Activated CD8-positive, alpha-beta memory T cell treated with anti-CD3 and anti-CD28 coated beads for 1 hour (primary cell): ENCODE measurements at places on chromosomes 12 and 14.

DNA sequence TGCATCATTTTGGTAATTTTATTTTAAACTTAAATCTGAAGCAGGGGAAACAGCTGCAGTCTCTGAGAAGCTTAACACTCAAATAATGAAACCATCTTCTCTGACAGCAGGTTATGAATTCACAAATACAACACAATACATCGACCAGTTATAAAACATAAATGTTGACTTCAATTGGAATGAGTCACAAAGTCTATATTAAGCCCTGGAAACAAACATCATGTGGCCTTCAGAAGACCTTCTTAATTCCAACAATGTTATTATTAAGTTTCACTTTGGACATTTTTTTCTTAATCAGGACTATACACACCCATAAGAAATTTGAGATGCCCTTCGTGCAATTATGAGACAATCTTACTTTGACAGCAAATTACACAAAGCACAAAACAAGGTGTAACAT, 68.9 kb downstream of the CEP128 start:
- no peak for DNase-seq

DNA sequence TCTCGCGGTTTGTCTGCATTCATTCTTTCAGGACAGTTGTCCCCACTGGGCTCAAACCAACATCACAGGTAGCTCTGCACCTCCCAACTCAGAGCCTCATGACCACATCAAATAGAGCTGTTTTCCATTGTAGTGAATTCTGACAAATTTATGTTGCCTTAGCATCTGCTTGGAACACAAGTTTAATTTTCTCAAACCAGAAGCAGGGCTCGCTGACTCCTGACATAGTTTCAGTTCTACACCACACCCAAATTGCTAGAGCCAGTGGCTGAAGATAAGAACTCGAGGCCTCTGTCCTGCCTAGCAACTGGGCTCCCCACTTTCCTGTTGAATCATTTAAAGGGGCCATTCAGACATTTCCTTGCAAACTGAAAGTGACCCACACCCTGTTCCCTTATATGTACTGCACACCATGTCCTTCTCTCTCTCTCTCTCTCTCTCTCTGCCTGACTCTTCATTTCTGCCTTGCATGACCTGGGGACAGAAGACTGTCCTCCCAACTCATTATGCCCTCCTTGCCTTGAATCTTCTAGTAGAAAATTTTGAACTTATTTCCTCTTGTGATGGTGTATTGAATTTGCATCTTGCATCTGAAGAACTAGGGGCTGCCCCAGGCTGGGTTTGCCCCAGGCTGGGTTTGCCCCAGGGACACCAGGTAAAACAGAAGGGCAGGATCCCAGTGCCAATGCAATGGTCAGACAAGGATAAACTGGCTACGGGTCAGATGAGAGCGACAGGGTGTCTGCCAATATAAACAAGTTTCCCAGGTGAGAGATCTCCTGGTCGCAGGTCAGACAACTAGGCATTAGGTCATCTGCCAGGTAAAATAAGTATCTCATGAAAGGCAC, 9.7 kb upstream of the WSCD2 start:
- DNase-seq, result no peak

DNA sequence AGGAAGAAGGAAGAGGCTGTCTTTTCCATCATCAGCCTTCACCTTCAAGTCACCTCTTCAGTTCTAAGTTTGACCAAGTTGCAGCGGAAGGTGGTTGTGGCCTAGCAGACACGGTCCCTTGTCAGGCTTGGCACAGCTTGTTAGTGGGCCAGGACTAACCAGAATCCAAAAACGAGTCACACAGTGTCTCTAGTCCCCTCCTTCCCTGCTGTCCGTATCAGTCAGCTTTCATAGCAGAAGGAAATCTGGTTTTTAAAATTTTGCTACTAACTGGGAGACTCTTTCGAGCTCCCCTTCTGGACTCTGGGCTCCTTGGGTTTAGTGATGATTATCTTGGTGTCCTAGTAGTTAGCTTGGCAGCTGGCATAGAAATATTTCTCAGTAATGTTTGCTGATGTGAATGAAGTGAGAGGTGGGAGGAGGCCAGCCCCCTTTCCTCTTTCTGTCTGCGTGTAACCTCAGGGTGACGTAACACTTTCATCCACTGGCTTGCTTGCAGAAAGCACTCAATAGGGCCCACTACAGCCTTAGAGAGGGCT, 3.8 kb downstream of the ETV6 start:
- no peak for DNase-seq

- DNase-seq, result no peak
Observed at GRCh38 chr14:68145036-68145435, 325.5 kb downstream of the RAD51B start.

- no peak for DNase-seq
Observed at GRCh38 chr12:72330784-72331183, 58.6 kb downstream of the TRHDE start.

- no peak for DNase-seq
Observed at GRCh38 chr12:104637604-104638003, 180.9 kb downstream of the CHST11 start.

DNA sequence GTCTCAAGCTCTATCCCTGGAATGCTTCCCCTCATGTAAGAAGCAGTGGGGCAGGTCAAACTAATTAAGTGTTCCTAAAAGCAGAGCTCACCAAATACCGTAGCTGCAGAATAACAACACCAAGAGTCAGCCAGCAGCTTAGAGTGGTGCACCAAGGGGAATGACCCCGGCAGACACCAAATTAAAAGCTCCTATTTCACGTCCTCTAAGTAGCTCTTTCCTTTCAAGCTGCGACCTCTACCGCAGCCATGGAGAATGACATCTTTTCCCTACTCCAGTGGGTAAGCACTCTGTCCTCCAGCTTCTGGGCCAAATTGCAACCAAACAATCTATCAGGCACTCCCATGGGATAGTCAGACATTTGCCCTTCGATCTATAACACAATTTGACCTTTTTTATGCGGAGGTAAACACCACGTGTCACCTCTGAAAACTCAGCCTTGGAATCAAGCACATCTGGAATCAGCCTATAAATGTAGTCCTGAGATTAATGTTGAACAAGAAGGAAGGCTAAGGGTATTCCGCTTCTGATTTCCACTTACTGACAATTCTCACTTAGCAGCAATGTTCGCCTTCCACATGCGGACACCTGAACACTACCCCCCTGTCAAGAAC, 67.6 kb upstream of the CDKN3 start:
- no peak for DNase-seq

DNA sequence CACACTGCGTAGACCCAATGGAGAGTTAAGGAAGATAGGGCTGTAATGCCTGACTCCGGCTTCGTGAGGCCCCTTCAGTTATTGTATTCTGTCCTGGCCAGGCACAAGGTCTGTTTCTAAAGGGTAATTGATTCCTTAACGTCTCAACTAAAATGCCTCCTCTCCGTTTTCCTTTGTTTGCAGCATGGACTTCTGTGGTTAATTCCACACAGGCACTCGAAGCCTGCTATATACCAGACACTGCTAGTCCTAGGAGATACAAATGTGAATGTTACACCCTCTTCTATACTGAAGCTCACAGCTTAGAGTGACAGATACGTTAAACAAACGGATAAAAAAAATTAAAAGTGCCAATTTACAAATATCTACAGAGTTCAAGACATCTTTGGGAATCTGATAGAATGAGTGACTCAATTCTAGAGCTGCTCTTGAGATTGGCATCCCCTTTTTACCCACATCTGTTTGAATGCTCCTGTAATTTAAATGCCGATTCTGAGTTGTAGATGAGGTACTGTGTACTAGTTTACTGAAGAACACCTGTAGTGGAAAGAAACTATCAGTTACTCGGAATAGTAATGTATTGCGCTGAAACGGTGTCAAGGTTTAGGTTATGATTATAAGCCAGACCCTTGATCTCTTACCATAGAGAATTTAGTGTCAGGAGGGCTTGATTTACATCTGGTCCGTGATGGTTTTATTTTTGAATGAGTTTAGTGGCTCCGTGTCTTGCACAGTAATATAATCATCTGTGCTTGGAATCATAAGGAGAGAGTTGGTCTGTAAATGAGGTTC, 784 bp downstream of the PSMA6 start:
- DNase-seq, result no peak

DNA sequence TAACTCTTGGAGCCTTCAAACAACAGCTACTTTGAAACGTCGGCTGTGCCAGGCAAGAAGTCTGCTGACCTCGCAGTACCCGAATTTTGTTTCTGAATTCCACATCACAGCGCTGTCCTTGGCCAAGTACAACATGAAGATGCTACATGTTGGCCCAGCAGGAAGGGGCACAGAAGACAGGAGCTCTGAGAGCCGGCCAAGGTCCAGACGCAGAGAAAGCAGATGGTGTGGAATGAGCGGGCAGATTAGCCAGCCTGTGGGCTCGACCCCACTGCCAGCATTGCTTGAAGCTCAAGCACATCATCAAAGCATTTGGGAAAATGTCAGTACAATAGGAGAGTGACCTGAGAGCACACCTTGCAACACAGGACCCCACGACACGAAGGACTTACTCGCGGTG, 64.5 kb downstream of the FZD10 start:
- DNase-seq, result no peak

DNA sequence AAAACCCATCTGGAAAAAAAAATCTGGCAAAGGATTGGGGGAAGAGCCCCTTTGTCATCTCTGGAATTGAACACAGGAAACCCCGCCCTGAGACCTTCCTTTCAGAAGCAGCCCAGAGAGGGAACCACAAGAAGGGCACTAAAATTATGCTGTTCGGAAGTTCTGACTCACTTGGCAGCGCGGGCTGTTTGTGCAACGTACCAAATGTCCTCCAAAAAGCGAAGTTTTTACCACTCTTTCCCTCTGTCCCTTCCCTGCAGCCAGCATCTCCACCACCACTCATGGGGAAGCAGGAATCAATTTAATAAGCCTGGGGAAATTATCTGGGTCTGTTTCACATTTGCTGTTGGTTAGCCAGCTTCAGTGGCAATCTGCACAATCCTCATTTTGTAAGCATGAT, 3.2 kb upstream of the SYNE3 start:
- peak; percentile 50 for DNase-seq

DNA sequence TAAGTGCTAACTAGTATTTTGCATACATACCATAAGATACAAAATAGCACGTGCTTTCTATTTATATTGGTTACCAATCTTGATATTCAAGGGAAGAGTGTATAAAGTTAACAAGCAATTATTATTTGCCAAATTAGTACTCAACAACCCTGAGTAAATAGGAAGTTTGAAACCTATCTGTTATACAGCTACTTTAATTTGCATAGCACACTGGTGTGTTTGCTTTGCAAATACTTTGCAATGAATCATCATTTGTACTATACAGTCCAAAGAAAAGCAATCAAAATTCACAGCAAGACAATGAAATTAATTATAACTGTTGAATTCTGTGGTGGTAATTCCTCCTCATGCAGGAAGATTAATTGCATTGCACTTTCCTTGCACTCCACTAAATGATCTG, 469.1 kb downstream of the PRKD1 start:
- no peak for DNase-seq

GRCh38 chr14:20873370-20874177, 17.6 kb upstream of the RNASE3 start:
- peak; percentile 66 for DNase-seq

GRCh38 chr12:4015225-4016091, 142.3 kb upstream of the PARP11 start:
- no peak for DNase-seq

- DNase-seq, result no peak
Observed at GRCh38 chr12:78959556-78959955, 95.0 kb downstream of the SYT1 start.

DNA sequence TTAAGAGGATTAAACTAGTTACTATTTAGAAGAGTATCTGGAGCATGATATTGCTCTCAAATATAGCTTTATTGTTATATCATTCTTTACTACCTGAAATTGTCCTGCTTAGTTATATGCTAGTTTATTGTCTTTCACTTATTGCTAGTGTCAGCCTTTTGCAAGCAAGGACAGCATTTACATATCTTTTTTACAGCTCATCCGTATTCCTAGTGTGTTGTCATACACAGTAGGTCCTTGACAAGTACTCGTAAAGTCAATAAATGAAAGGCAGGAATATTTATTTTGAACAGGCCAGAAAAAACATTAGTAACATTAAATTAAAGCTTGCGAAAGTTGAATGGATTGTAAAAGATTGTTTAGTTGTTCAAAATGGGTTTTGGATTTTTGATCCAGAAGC, 35.0 kb downstream of the CRADD start:
- no peak for DNase-seq

DNA sequence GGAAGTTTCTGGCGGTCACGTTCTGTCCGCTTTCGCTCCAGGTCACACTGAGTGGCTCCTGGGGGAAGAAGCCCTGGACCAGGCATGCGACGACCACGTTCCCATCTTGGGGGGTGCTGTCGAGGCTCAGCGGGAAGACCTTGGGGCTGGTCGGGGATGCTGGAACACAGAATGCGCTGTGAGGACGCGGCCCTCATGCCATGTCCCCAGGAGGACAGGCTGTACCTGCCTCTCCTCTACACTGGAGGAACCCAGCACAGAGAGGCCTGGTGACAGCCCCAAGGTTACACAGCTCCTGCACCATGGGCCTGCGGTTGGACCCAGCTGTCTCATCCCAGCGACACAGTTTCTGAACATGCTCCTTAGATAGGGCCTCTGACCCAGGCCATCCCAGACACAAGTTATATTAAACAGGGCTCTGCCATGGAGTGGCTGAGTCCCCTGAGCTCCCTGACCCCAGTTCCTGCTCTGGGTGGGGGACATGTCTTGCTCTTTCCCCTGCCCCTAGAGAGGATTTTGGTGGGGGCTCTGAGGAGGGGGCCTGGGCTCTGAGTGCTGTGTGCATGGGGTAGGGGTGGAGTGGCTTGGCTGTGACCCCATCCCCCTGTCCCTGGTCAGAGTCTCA, 62.0 kb downstream of the TMEM121 start:
- no peak for DNase-seq

GRCh38 chr14:51883232-51883631, 22.8 kb downstream of the GNG2 start:
- no peak for DNase-seq

DNA sequence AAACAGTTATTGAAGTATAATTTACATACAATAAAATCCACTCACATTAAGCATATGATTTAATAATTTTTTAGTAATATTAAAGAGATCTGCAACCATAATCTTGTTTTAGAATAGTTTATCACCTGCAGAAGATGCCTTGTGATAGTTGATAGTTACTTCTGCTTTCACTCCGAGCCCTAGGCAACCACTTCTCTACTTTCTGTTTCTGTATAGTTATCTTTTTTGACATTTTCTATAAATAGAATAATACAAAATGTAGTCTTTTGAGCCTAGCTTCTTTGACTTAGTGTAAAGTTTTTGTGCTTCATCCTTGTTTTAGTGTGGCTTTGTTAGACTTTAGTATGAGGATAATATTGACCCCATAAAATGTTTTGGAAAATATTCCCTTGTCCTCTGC, 111.0 kb downstream of the MNAT1 start:
- DNase-seq, result no peak

- peak; percentile 58 for DNase-seq
Observed at GRCh38 chr12:67630373-67631088, 18.0 kb upstream of the DYRK2 start.
